Activated T-cell treated with anti-CD3 and anti-CD28 coated beads for 4 hours (primary cell): ENCODE measurements at places on chromosomes 3 and 15.

GRCh38 chr3:125271127-125271526 is 58.6 kb upstream of the SLC12A8 start:
- DNase-seq, result no peak

DNA sequence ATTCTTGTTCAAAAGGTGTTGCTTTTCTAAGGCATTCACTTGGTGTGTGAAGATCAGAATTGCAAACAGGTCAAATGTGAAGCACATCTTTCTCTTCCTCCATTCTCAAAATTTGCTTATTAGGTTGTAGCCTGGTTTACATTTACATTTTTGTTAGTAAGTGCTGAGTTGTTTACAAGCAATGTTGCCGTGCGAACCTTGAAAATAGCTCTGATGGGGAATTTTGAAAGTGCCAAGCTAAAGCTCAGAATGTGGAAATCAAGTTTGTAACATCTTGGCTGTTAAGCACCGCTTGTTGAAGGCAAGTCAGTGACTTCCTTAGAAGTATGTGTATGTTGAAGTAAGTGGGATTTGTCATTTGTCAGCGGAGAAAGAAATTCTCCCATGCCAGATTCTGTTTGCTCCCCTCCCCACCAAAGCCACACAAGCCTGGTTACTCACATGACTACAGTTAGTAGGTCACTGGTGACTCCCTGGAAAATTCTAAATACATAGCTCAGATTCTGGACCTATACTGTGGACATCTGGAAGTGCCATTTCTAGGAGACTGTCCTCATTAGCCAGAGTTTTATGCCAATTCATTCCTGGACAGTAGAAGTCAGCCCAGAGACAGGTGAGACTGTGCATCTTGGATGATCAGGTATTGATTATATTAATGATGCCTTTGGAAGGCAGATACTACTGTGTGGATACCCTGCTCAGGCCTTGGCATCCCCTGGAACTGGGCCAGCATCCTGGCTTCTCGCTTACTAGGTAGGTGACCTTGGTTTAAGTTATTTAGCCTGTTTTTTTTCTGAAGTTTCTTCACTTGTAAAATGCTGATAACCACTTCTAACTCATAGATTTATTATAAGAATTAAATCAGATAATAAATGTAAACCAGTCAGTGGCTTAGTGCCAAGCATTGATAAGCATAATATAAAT is 390.6 kb upstream of the SEMA6D start:
- no peak for DNase-seq

DNA sequence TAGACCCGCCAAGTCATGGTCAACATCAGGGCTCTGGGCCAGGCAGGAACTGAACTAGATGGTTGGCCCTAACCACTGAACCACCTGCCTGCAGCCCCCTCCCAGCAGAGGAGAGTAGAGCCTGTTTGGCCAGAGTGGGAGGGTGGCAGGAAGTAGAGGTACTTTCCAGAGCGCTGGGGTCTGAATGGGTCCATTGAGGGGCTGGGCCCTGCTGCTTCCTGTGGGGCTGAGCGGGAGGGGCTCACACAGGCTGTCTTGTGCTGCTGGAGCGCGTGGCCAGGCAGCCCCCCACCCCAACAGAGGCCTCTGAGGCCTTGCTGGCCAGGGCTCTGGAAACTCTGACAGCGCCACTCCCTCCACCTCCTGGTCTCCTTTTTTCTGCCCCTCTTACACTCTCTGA is 17.4 kb downstream of the CSPG4 start:
- no peak for DNase-seq

DNA sequence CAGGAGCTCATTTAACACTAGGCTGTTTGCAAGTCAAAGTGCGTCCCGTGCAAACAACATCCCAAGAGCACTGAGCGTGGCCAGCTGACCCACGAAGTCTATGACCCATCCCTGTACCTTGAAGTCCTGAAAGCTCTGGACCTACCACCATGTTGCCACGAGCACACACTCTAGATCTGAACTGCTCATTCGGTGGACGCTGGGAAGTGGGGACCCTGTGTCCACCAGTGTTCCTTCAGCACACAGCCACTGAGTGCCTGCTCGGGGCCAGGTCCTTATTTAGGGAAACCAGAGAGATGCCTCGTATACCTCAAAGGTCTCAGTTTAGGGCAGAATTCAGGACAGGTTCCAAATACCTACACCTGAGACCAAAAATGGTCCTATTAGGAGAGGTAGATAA is 236.9 kb downstream of the XXYLT1 start:
- DNase-seq, result no peak

DNA sequence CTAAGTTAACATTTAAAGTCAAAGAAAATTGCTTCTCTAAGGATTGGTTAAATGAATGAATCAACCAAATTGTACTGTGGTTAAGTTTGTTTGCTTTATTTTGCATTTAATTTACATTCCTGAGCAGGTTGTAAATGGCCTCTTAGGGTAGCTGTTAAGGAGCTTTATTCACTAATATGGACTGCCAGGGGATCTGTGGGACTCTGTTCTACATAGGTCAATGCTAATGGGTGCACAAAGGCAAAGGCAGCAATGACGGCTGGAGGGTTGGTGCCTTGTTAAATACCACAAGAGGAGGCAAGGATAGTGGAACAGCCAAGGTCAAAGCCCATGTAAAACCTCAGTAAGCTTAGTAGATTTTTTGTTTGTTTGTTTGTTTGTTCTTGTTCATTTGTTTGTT is 89.3 kb upstream of the P2RY1 start:
- no peak for DNase-seq

GRCh38 chr3:71244826-71245488 is 338.6 kb downstream of the FOXP1 start:
- DNase-seq, result no peak

GRCh38 chr3:94063496-94064119 is 747 bp downstream of the NSUN3 start:
- DNase-seq, result no peak

GRCh38 chr15:47768735-47769134 is 51.4 kb downstream of the SEMA6D start:
- no peak for DNase-seq

DNA sequence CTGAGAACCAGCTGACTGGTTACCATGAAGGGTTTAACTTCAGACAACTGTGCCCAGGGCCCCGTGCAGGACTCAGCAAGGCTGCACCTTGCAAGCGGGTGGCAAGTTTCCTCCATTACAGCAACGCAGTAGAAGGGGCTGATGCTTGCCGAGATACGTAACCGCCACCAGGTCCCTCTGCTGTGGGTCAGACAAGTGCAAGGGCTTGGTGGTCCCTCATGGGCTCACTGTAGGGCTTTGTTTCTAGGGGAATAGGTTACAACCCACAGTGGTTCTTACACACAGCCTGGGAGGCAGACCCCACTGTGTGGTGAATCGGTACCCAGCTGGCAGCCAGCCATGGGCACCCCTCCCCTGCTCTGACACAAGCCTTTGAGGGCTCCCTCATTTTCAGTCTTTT is 15.5 kb upstream of the SNRPA1 start:
- no peak for DNase-seq

DNA sequence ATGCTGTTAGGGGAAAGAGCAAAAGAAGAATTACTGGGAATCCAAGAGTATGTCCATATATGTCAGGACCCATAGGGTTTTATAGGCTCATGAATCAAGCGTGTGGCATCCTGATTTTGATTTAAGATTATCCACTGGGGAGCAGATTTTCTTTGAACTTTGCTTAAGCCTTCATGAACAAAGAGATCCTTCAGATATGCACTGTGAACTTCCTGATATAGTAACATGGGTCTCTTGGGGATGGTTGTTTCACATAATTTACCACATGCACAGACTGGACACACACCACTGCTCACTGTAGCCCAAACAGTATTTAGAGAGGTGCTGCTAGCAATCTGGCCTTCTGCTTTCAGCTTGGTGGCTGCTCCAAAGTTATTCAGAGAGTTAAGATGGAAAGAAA is 200.9 kb upstream of the ZPLD1 start:
- DNase-seq, result no peak

DNA sequence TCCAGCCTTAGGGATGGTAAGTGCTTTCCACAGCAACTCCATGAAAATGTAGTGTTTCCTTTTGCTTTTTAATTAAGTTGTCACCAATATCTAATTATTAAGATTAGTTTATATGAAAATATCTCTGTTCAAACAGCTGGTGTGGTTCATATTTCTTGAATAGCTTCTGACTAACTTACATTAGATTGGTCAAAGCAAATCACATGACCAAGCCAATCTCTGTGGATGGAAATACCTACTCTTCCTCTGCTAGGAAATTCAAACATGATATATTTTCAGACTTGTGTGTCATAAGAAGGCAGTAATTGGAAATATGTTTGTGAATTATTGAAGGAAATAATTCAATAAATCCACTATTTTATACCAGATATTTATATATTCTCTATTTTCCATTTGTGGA is 54.6 kb upstream of the CADM2 start:
- DNase-seq, result no peak

DNA sequence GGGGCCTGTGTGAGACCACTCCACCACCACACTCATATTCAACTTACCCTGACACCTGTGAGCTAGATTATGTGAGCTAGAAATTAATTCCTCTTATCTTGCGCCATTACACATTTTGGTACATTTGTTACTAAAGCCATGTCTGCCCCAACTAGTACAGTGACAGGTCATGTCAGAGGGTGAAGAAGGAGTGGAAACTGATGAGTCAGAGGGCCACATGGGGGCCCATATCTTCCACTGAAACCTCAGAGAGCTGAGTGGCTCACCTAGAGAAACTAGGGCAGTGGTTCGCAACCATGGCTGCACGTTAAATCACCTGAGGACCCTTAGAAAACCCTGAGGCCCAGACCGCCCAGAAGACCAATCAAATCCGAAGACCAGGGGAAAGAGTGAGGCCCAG is 15.7 kb upstream of the MEF2A start:
- no peak for DNase-seq

GRCh38 chr15:98163319-98164045 is 203.0 kb downstream of the ARRDC4 start:
- no peak for DNase-seq

- no peak for DNase-seq
These were observed 73.3 kb downstream of the SLC24A1 start for GRCh38 chr15:65695081-65695480.

- no peak for DNase-seq
These were observed 121.3 kb downstream of the STAC start for GRCh38 chr3:36501616-36502015.

DNA sequence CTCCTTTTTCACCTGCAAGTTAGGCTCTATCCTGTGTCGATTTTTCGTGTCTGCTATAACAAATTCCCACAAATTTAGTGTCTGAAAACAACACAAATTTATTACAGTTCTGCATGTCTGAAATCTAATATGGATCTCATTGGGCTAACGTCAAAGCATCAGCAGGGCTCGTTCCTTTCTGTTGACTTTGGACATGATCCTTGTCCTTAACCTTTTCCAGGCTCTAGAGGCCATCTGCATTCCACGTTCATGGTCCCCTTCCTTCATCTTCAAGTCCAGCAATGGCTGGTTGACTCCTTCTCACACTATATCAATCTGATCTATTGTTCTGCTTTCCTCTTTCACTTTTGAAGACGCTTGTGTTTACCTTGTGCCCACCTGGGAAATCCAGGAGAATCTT is 165.7 kb upstream of the RARB start:
- DNase-seq, result no peak

DNA sequence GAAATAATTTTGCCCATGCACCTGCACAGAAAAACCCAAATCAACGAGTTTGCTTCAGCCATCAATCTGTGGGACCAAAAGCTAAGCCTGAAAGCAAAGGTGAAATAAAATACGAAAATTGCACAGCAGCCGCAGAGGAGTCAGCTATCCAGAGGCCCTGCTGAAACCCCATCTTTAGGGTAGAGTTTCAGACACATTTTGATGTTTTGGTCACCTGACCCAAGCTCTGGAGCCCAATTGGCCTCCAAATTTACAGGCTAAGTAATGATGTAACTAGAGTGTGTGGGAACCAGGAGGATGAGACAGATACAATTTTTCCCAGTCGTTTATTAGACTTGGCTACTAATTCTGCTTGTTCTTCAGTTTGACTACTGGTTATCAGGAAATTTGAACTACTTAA is 308.6 kb upstream of the ATP11B start:
- no peak for DNase-seq

DNA sequence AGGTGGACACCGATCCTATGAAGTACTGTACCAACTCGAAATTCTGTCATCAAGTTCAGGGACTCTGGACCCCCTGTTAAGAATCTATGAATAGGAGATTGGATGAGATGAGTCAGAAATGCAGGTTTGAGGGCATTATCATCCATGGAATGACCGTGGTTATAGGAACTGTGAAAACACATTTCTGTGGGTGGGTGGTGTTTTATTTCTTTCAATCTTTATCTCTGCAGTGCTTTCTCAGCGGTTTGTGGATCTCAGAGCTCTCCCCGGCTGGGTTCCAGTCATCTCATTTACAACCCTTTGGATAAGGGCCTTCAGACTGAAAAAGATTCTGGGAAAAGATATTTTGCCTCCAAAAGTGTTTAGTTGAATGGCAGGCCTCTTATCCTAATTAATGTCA is 5.4 kb upstream of the ABHD17C start:
- DNase-seq, result no peak

DNA sequence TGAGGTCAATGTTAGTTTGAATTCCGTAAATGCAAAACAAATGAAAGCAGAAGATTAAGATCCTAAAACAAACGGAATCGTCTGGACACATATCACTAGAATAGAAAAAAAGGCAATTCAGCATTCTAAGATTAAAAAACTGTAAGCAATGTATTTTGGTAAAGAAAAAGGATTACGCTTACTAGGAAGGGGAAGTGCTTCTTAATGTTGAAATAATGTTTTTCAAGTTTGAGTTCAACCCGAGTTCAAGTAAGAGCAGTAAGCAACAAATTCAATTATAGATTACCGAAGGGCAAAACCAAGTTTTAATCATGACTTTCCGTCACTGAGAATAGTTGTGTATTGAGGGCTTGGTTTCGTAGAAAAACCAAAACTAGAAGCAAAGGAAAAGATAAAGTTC is 637 bp downstream of the CIP2A start:
- no peak for DNase-seq

GRCh38 chr3:34957677-34958076 is 681.6 kb upstream of the ARPP21 start:
- DNase-seq, result no peak

- DNase-seq, result no peak
These were observed 573 bp upstream of the CEP152 start for GRCh38 chr15:48811325-48811958.

DNA sequence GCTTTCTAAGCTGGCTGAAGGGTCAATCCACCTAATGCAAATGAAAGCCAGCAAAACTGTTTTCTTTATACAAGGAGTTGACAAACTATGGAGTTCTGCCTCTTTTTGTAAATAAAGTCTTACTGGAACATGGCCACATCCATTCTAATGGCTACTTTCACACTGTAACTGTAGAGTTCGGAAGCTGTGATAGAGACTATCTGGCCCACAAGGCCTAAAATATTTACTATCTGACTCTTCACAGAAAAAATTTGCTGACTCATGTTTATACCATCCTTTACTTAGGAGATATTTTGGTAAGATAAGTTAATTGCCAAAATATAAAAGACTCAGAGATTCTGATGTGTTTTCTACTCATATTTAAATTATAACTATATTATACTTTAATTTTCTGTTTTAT is 93.7 kb upstream of the GK5 start:
- DNase-seq, result no peak
